ENCODE measurements at places on chromosomes 5 and 9. TPM values are rescaled to one million over a fixed set of nuclear protein-coding genes. Genes with fewer than 3 reads are reported as not detected.

Gene SIT1
- total RNA-seq, result not detected

Gene S1PR3
- total RNA-seq, result 18.9 TPM

Gene NR4A3
- under 0.01 TPM for total RNA-seq

Gene DNM1
- 0.48 TPM for total RNA-seq

Gene CCDC152
- 0.33 TPM for total RNA-seq

Gene TLX3
- total RNA-seq, result not detected

Gene BTNL8
- total RNA-seq, result not detected

Gene TAS2R1
- total RNA-seq, result not detected

Gene PHF24
- total RNA-seq, result not detected

Gene TOR4A
- 58.3 TPM for total RNA-seq

Gene CATSPER3
- under 0.01 TPM for total RNA-seq

Gene HCN1
- not detected for total RNA-seq

Gene WNT8A
- under 0.01 TPM for total RNA-seq

Gene PDZD2
- 3.9 TPM for total RNA-seq

Gene CMYA5
- 0.33 TPM for total RNA-seq

Gene GMCL2
- total RNA-seq, result not detected

Gene OBP2B
- not detected for total RNA-seq

Gene GIN1
- total RNA-seq, result 7.5 TPM

Gene TMEM215
- under 0.01 TPM for total RNA-seq
